Activated T-cell treated with anti-CD3 and anti-CD28 coated beads for 24 hours (primary cell): ENCODE measurements at places on chromosomes 4 and X.
A peak's percentile ranks its signal among the peaks of the same experiment; 100 is the strongest.

DNA sequence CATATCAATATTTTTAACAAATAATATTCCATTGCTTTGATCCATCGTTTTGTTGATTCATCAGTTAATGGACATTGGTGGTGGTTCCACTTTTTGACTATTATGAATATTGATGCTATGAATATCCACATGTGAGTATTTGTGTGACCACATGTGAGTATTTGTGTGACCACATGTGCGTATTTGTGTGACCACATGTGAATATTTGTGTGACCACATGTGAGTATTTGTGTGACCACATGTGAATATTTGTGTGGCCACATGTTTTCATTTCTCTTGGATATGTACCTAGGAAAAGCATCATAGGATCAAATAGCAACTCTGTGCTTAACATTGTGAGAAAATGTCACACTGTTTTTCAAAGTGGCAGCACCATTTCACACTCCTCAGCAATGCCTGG, 433.6 kb upstream of the FRG1 start:
- no peak for DNase-seq

GRCh38 chr4:65645185-65645584, 25.1 kb downstream of the EPHA5 start:
- DNase-seq = no peak

DNA sequence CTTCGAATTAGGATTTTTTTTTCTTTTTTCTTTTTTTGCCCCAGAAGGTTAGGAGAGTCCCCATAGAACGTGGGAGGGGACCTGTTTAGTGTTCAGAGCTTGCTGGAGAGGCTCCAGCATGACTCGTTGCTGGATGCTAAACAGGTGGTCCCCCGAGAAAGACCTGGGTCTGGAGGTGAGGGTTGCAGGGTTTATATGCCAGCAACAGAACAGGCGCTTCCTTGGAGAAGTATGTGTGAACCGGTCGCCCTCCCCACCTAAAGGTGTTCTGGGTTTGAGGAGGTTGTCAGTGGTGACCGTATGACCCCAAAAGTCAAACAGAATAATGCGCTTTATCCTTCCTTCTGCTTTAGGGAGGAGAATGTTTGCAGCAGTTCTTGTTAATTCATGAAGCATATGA, 52.1 kb upstream of the SHOX start:
- no peak for DNase-seq

- no peak for DNase-seq
Observed at GRCh38 chr4:152045807-152046571, 285.2 kb upstream of the GATB start.

GRCh38 chr4:109803924-109804571, 2.2 kb upstream of the CFI start:
- no peak for DNase-seq

DNA sequence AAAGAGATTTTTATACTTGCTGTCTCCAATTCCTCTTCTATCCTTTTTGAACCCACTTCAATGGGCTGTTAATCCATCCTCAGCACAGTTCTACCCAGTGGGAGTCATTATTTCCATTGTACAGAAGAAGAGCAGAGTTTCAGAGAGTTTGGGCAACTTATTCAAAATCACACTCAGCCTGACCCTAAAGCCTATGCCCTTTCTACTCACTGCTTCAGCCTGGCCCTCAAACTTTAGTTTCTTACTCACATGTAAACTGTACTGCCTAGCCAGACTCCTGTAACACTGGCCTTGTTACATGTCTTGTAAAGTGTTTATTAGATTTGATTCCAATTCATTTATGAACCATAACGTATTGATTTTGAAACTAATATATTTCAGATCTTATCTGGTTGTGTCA, 25.1 kb upstream of the USO1 start:
- DNase-seq = no peak

DNA sequence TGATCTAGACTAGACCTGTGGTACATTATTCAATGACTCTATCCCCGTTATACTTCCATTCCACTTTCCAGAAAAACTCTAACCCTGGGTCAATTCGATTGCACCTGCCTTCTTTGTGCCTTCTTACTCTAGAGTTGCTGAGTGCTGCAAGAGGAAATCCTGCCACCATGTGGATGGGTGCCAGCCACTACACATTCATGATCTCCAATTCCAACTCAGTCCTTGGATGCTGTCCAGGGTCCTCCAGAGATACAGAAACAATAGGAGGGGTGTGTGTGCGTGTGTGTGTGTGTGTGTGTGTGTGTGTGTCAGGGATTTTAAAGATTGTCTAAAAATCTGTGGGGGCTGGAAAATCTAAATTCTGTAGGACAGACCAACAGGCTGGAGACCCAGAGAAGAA, 42.9 kb upstream of the INTS6L start:
- peak; percentile 17 for DNase-seq

DNA sequence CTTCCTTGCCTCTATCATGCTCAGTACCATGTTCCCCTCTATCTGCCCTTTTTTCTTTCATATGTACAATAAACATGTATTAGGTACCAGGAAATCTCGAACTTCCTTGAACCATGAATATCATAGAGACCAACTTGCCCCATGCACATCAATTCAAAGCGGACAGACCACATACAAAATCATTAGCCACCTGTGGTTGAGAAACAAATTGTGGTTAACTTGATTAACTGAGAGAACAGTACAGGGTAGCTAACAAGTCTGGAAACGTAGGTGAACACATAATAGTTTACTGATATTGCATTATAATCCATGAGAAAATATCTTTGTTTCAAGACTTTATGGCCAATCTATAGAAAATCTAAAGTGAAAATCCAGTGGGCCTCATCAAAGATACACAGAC, 8.2 kb downstream of the CASP3 start:
- no peak for DNase-seq

GRCh38 chrX:105463473-105463872, 243.0 kb upstream of the TEX13A start:
- DNase-seq = no peak
